HAP-1 (cell line): ENCODE measurements at places on chromosomes 1 and 21.
A peak's percentile ranks its signal among the peaks of the same experiment; 100 is the strongest.

GRCh38 chr1:65009724-65010420 lies 43.5 kb upstream of the JAK1 start:
- no peak for DNase-seq

DNA sequence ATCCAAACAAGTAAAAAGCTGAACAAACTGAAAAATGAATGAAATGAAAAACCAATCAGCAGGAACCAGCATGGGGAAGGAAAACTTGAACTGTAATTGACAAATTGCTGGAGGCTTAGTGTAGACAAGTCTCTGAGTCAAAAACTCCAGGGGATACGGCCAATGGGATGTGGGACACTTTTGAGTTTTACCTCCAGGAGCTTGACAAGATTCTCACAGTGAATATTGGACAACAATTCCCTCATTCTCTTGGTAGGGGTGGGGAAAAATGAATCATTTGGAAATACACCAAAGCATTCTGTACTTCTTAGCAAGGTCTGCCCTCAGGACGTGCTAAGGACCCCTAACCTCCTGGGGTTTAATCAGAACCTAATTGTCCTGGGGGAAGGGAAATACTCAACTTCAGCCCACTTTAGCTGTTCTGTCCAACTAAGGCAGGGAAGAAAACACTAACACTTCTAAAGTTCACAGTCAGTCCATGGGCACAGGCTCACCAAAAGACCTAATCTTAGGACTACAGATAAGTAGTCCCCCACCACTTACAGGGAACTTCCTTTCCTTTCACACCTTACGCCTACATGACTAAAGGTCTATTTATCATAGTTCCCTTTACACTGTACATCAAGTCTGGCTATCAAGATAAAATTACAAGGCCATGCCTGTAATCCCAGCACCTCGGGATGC lies 60.7 kb upstream of the CDC42BPA start:
- DNase-seq, result no peak

GRCh38 chr21:18725653-18726052 lies 322.1 kb upstream of the TMPRSS15 start:
- DNase-seq, result peak; percentile 22

DNA sequence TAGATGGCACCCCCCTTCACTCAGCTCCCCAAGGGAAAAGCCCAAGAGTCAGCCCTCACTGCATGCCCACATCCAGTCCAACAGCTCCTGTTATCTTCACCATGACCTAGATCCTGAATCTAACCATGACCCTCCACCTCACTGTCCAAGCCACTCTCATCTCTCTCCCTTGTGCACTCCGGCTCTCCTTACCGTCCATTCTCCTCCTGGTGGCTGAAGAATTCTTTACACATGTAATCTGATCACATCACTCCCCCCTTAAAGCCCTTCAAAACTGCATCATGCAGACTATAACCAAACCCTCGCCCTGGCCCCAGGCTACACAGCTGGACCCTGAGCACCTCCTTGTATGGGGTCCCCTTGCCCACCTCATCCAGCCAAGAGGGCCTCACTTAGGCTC lies 14.0 kb upstream of the PAQR7 start:
- no peak for DNase-seq

- no peak for DNase-seq
Observed at GRCh38 chr1:185964946-185965345, 230.8 kb downstream of the HMCN1 start.

GRCh38 chr1:92291372-92291999 lies 7.3 kb downstream of the GLMN start:
- peak; percentile 68 for DNase-seq

DNA sequence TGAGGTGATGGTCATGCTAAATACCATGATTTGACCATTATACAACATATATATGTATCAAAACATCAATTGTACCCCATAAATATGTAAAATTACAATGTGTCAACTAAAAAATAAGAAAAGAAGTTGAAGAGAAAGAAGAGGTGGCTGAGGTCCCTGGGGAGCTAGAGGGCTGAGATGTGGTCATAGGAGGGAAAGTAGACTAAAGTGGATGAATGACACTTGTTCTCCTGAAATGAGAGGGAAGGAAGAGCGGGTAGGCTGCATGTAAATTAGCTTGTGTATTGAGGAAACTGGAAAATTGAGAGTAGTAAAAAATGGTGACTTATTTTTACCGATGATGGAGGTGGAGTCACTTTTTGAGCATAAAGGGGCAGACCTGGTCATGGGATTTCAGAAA lies 117.0 kb downstream of the ST6GALNAC3 start:
- DNase-seq, result no peak

DNA sequence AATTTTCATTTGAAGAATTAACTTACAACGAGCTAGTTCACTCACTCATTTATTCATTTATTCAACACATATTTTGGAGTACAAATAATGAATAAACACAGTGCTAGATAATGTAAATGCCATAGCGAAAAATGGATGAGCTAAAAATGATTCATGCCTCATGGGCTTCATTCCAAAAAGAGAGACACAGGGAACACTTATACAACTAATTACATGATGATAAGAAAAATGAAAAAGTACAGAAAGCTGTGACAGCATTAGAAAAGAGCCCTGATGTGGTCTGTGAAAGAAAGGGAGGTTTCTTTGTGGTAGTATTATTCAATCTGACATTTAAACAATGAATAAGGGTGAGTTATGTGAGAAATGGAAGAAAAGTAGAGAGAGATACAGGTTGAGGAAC lies 726.4 kb downstream of the AMY1C start:
- DNase-seq, result no peak

- DNase-seq, result no peak
Observed at GRCh38 chr1:2425892-2426291, 13.5 kb upstream of the PEX10 start.

DNA sequence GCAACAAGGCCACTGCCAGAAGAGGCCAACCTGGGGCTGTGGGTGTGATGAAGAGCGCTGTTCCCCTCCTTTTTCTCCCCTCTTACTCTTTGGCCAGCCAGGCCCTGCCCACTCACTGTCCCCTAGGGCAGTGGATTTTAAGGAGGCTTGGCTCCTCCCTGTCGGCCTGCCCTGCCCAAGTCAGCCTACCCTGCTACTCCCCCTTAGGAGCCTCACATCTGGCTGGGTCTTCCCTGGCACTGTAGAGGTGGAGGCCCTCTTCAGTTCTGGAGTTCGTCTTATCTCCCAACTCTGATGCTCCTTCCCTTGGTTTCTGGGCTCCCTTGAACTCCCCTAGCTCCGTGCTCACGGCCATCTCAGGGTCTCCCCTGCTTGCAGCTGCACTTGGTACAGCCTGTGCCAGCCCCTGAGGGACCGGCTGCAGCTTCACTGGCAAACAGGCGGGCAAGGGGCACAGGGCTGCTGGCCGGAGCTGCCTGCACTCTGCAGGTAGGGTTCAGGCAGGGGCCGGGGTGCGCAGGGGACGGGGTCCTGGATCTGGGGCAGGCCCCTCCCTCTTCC lies 4.0 kb downstream of the AMPD2 start:
- no peak for DNase-seq

GRCh38 chr1:48596046-48596445 lies 124.0 kb upstream of the SPATA6 start:
- peak; percentile 6 for DNase-seq

GRCh38 chr1:147919896-147920295 lies 8.3 kb upstream of the GPR89B start:
- DNase-seq, result no peak

- DNase-seq, result no peak
Observed at GRCh38 chr1:147641291-147641690, 29.0 kb downstream of the ACP6 start.

- DNase-seq, result no peak
Observed at GRCh38 chr1:169339773-169340172, 27.8 kb downstream of the NME7 start.

DNA sequence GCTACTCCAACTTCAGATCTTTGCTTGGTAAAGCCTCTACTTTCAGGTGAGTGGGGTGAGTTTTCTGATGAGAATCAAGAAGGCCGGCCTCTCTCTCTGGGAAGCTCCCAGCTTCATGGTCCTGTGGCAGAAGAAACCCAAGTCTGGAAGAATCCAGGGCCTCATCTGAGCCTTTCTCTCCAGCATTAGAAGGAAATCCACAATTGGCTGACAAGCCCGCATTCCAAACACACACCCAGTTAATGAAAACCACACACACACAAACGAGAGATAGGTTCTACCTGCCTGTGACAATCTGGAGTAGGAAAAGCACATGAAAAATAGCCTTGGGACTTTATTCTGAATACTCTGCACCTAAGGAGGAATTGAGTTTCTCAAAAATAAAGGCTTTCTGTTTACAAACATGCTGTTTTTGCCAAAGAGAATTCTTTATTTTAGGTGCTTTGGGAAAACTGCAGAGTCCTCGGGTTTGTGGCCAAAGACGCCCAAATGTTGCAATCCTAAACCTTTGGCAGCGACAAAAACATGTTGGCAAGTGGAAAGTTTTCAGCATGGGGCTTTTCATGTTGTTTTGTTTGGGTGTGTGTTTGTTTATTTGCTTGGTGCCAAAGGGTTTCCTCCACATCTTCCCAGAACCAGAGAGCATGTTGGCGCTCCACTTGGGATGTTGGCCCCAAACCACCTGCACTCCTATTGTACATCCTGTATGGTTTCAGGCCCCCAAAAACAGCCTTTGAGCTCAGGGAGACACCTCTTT lies 216.2 kb downstream of the SETD4 start:
- no peak for DNase-seq

GRCh38 chr1:53069265-53069662 lies 7.3 kb downstream of the PODN start:
- DNase-seq, result no peak

DNA sequence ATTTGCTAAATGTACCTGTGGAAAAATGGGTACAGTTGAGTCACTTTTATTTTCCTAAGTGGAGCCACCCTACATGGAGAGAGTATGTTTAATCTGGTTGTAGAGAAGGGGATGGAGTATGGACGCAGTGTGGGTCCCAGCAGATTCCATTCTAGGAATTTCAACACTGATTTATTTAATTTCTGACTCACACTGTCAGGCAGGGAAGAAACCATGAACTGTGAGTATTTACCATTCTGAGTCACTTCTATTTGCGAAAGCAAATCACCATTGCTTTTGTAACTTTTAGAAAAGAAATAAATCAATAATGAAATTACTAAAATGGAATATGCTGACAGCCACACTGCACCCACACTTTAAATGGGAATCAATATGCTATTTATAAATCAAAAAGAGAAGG lies 339.0 kb downstream of the DSCAM start:
- DNase-seq, result no peak

DNA sequence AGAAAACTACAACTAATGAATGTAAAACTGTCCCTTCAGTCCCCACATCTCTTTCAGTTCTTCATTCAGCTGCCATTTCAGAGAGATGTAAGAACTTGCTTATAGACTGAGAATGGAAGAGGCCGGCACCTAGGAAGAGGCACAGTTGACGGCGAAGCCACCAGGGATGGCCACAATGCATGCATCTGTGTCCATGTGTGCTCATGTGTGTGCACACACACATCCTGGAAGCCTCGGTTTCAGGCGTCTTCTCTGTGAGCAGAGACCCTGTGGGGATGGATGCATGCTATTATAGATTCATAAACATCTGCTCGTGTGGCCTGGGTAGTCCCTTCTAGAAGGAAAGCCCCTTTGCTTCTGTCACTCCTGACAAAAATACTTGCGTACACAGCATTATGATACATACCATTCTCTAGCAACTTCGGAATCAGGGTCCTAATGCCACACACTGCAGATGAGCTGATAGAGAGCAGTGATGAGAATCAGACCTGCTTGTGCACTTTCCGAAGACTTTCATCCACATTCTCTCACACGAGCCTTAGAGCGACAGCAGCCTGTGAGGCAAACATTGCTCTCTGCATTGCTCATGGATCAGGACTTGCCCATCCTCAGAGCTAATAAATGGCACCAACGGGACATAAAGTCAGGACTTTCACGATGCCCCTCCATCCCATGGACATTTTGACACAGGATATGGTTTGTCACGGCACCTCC lies 12.4 kb upstream of the GPR61 start:
- no peak for DNase-seq

- no peak for DNase-seq
Observed at GRCh38 chr1:82700476-82700875, 899.7 kb downstream of the ADGRL2 start.

DNA sequence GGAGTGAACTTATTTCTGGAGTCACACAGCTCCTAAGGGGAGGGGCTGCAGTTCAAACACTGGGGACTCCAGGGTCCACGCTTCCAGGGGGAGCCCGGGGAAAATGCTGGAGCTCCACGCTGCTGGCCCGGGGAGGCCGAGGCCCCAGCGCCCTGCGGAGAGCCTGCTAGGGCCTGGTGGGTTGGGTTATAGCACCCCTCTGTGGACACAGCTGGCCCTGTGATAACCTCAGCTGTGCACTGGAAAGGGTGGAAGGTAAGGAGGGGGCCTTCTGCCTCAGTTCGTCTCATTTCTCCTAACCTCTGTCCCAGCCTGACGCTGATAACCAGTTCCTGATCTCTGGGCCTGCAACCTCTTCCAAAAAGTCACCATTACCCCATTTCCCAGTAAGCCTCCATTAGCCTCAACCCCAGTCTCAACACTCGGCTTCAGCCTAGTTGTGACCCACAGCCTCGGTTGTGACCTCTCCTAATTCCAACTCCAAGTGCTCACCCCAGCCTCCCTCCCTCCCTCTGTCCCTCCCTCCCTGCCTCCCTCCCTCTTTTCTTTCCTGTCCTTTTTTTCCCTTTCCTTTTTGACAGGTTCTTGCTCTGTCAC lies 7.1 kb downstream of the NBL1 start:
- peak; percentile 68 for DNase-seq

DNA sequence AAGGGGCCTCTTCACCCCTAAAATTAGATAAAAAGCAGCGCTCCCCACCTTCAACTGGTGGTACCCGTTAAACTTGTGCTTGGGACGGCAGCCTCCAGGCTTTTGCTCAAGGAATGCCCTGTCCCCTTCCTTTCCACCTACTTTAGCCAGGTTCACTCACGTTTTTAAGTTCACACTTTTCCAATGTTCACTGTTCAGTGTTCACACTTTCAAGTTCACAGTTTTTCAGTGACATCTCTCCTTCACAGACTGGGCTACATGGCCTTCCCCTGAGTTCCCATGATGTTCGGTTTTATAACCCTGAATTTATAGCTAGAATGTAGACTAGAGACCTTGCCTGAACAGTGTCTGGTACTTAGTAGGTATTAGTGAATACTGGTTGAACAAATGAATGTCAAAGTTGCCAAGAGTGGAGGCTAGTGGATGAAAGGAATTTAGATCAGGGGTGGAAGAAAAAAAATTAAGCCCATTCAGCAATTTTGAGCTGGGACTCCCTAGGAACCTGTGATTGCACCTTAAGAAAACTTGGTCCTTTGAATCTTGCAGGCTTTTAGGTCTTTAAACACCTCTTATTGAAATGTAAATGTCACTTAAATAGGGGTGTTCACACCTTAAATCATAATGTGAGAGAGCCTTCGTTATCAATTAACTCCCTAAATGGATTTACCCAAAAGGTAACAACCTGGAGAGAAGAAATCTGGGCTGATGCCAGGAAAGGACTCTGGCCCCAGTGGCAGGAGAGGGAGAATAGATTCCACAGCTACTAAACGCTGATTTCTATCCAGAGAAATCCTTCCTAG lies 12.3 kb downstream of the BTG2 start:
- DNase-seq, result no peak

GRCh38 chr1:197965132-197965840 lies 48.1 kb downstream of the LHX9 start:
- no peak for DNase-seq

GRCh38 chr1:27144920-27145661 lies 9.8 kb downstream of the SLC9A1 start:
- DNase-seq, result no peak

- DNase-seq, result no peak
Observed at GRCh38 chr1:29774355-29774754, 538.0 kb downstream of the PTPRU start.

GRCh38 chr1:8540261-8540941 lies 222.5 kb downstream of the SLC45A1 start:
- DNase-seq, result no peak
